ENCODE measurements at places on chromosomes 4 and X.
A peak's percentile ranks its signal among the peaks of the same experiment; 100 is the strongest.

DNA sequence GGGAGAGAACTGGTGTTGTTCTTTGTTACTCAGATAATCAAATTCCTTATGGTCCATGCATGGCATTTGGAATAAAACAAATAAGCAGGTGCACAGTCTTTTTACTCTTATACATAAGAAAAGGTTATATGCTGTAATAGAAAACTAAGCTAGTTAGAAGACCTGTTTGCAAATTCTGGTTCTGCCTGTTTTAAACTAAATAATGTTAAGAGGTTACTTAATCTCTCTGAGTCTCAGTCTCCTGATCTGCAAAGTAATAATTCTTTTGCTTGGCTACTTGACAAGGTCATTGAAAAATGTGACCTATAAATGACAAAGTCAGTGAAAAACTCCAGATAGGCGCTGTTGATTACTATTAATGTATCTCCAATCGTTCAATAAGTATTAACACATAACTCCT is 42.5 kb upstream of the ANXA3 start:
- DNase-seq: no peak

GRCh38 chrX:115348446-115349225 is 59.1 kb downstream of the LUZP4 start:
- DNase-seq: no peak

GRCh38 chr4:186861317-186861716 is 137.7 kb upstream of the FAT1 start:
- DNase-seq: no peak

- DNase-seq: no peak
These were observed 293.2 kb upstream of the EMCN start for GRCh38 chr4:100811046-100811445.

DNA sequence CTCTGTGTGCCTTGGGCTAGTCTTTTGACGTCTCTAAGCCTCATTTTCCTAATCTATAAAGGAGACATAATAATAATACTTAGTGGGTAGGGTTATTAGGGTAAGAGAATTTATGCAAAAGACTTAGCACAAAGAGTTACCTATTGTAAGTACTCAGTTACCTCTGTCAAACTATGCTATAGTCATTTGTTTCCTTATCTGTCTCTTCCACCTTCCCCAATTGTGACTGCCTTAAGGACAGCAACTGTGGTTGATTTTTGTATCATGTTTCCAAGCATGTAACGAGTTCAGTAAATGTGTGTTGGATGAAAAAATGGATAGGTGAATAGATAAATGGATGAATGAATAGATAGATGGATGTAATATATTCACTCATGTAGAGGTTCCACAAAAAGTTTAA is 48.1 kb downstream of the WDR19 start:
- no peak for DNase-seq

DNA sequence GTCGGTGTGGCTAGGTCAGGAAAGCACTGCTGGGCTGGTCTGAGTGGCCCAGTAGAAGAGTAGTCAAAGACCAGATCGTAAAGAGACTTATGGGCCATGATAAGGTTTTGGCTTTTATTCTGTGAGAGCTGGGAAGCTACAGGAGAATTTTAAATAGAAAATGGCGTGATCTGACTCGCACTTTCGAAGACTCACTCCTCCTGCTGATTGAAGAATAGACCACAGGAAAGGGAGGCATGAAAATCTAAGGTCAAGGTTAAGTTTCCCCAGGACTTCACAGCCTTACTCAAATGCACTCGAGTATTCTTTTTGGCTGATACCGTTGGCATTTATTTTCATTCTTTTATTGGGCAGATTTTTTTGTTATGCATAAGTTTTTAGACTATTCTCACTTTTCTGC is 231.4 kb upstream of the ANKRD50 start:
- DNase-seq: peak; percentile 29

DNA sequence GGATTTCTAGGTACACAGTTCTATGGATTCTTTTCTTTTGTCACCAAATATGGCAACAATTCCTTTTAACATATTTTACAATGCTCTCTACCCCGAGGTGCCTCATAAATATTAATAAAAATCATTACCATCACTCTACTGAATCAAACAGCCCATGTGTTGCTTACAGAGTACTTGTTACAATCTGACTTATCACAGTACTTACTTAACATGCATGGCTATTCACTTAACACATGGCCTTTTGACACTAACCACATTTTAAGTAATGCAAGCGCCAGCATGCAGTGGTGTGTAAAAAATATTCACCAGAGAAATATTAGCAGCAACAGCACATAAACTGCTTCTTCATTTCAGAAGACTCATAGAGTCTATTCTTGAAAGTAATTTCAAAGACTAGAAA is 64.9 kb downstream of the BMP3 start:
- DNase-seq: no peak

- no peak for DNase-seq
These were observed 824.5 kb upstream of the DIAPH2 start for GRCh38 chrX:95860127-95860526.

- DNase-seq: no peak
These were observed 83.6 kb downstream of the PPP1R2C start for GRCh38 chrX:42694260-42694815.

DNA sequence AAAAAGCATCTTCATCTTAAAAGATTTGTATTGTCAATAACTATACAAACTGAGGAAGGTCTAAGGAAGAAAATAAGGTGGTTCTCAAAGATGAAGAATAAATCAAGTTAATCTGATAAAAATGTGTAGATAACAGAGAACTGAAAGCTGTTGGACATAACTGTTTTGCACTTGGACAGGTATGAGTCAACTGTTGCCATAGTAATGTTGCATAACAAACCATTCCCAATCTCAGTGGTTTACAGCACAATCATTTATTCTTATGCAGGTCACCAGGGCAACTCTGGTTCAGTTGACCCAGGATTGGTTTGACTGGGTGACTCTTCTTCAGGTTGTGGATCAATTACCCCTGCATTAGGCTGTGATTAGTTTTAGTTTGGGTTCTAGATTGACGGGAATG is 2197.7 kb downstream of the ARAP2 start:
- DNase-seq: peak; percentile 95

GRCh38 chr4:180058691-180059215 is 2184.4 kb upstream of the TENM3 start:
- DNase-seq: peak; percentile 19

GRCh38 chr4:186068581-186069348 is at the start of gene TLR3:
TLR3 (plus strand) TSS chr4:186069156; CDS start chr4:186076620, 7,464 bp downstream.
- DNase-seq: peak; percentile 39

DNA sequence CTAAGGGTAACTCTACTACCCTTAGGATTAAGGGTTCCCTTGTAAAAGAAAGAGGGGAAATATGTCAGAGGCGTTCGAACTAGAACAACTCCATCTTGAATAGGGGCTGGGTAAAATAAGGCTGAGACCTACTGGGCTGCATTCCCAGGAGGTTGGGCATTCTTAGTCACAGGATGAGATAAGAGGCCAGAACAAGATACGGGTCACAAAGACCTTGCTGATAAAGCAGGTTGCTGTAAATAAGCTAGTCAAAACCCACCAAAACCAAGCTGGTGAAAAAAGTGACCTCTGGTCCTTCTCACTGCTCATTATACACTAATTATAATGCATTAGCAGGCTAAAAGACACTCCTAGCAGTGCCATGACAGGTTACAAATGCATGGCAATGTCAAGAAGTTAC is 922.0 kb downstream of the DMD start:
- DNase-seq: no peak

DNA sequence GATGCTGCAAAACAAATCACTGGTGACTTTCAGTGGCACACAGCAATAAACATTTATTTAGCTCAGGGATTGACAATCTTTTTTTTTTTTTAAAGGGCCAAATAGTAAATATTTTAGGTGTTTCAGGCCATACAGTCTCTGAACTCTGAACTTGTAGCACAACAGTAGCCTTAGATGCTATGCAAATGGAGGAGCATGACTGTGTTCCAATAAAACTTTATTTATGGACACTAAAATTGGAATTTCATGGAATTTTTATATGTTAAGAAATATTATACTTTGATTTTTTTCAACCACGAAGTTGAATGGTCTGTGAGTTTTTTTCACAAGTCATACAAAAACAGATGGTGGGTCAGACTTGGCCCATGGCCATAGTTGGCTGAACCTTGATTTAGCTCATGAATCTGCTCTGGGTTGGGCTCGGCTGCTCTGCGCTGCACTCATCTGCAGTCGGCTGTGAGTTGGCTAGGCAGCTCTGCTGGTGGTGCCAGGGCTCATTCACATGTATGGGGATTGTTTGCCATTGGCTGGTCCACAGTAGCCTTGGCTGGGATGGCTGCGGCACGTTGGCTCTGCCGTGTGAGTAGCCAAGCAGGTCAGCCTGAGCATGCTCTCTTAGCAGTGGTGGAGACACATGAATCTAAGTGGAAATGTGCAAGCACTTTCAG is 231.7 kb upstream of the PGRMC2 start:
- no peak for DNase-seq

DNA sequence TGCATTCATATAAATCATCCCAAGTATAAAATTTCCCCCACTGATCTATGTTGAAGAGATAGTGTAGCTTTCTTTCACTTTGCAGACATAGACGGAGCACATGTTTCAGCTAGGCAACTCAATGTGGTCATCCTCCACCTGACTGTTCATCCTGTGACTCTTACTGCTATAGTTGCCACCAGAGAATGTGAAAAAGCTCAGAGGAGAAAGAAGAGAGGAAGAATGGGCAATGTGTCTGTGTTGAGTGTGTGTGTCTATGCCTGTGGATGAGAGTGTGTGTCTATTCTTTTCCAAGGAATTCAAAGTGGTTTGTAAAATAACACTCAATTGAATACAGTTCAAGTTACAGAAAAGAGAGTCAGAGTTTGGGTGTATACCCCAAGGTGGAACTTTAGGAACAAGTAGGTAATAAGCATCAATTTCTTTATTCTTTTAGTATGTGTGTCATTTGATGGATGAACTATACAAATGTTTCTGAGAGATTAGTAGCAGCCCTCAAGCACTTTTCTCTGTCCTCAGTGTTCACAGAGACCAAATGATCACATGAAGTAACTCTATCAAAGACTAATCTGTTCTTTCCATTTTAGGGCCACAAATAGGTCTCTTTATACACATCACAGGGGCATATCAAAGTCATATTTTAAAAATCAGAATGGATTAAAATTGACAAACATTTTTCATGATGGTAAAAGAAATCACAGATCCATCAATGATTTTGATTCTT is 2.3 kb downstream of the SNCA start:
- no peak for DNase-seq

GRCh38 chrX:107429090-107429489 is 20.4 kb upstream of the FRMPD3 start:
- peak; percentile 28 for DNase-seq

DNA sequence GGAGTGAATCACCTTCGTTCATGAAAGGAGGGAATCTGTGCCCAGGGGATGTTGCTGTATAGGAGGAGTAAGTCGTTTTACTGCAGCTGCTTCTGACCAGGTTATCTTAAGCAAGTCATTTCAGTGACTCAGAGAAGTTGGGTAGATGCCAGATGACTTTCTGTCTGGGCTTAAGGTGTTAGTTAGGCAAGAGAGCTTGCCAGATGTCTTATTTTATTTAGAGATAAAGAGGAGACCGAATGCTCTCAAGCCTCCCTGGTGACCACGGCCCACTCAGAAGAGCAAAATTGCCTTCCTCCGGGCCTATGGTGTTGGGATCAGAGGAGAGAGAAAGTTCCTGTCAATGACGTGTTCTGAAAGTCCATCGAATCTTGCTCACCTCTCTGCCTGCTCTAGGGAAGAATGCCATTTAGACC is 16.3 kb upstream of the ZNF827 start:
- DNase-seq: peak; percentile 95

DNA sequence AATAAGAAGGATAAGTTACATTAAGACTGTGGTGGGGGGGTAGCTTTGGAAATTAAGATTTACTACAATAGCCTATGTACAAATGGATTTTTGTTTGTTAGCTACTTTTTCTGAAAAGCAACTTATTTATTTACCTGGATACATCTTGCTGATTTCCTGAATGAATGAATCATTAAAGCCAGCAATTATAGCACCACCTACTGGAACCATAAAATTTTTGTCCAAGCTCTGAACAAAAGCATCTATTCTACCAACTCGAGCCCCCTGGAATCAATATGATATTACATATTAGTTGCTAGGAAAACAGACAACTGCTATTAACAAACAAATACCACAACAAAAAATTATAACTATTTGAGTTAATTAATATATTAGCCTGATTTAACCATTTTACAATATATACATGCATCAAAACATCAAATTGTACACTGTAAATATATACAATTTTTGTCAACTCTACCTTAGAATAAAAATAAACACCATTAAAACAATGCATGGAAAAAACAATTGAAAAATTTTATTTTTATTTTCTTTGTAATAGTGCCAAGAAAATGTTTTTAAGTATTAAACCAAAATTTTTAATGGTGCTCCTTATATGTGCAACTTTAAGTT is 15.3 kb downstream of the SEPSECS start:
- DNase-seq: peak; percentile 36

DNA sequence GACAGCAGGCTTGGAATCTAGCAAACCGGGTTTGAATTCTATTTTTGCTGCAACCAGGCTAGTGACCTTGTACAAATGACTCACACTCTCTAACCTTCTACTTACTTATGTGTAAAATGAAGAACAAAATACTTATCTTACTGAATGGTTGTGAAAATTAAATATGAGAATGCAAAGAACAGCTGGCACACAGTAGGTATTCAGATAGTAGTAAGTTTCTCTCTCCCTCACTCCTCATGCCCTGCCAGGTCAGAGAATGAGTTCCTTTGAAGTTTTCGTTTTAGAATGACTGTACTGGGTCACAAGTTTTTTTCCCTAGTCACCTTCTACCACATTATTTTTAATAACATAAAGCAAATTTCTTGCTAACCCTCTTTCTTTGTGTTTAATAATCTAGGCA is 33.0 kb downstream of the CISD2 start:
- peak; percentile 4 for DNase-seq

DNA sequence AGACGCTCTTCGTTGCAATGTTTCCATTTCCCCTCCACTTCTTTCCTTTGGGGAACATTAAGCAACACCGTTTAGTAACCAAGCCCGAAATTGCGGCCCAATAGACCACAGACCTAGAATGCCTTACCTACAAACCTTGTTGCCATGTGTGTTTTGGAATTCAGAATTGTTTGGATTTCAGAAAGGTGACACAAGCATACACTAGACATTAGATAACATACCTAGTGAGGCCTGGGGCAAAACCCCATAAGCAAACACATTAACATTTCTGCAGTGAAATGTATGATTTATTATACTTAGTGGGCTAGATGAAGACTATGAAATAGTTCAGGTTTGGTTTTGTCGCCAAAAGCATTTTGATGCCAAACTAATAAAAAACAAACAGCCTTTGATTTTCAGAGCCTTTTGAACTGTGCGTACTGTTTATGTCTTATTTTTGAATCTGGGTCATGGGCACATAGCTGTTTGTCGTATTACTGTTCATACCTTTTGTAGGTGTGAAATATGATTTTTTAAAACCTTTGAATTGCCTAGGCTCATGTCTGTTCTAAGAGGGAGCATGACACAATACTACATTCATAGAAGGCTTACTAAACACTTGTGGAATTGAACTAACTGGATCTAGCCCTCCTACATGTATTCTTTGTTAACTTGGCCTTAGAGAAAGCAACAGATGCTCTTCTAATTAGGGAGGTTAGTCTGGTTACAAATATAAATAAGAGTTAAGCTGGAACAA is 88.6 kb upstream of the TMEM164 start:
- DNase-seq: no peak

All from amniotic epithelial cell (primary cell).